ENCODE measurements at places on chromosomes 6 and 20.

GRCh38 chr6:11732036-11732631, 46.5 kb downstream of the ADTRP start:
- DNase-seq = peak; percentile 39

- DNase-seq = no peak
These were observed 30.8 kb downstream of the TTI1 start for GRCh38 chr20:38002422-38002821.

DNA sequence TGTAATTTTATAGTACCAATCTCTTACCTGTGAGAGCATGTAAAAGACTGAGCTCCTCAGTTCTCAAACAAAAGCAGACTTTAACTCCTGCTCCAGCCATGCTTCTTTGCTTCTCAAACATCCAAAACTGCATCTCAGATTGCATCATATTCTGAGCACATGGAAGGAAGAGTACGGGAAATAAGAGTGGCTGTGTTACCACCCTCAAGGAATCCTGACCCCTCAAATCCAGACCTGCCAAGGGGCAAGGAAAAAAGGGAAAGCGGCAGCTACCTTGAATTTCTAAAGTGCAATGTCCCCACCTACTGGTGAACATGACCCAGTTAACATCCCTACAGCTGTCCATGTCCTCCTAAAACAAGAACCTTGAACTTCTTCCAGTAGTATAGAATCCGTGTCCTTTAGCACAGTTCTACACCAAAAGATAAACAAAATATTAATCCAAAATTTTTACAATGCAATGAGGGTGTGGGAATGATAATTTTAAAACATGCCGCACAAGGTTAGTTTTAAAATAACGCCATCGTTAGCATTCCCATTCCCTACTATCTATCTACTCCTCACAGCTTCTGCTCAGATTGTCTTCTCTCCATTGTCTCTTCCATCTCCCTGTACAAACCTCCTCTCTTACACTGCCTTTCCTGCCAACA, 34.1 kb upstream of the HLA-DQB1 start:
- DNase-seq = peak; percentile 24

GRCh38 chr20:57037689-57038088, 228.8 kb downstream of the BMP7 start:
- no peak for DNase-seq
